Activated CD4-positive, alpha-beta T cell treated with anti-CD3 and anti-CD28 coated beads for 24 hours (primary cell): ENCODE measurements at places on chromosomes 3 and 15.

GRCh38 chr3:30548600-30548999, 57.8 kb upstream of the TGFBR2 start:
- DNase-seq: peak; percentile 13

- no peak for DNase-seq
These were observed 522.8 kb downstream of the CADM2 start for GRCh38 chr3:85481411-85482212.

GRCh38 chr3:48338635-48339034, 5.2 kb upstream of the SPINK8 start:
- DNase-seq: no peak

- DNase-seq: no peak
These were observed 44.6 kb upstream of the VILL start for GRCh38 chr3:37945807-37946530.

DNA sequence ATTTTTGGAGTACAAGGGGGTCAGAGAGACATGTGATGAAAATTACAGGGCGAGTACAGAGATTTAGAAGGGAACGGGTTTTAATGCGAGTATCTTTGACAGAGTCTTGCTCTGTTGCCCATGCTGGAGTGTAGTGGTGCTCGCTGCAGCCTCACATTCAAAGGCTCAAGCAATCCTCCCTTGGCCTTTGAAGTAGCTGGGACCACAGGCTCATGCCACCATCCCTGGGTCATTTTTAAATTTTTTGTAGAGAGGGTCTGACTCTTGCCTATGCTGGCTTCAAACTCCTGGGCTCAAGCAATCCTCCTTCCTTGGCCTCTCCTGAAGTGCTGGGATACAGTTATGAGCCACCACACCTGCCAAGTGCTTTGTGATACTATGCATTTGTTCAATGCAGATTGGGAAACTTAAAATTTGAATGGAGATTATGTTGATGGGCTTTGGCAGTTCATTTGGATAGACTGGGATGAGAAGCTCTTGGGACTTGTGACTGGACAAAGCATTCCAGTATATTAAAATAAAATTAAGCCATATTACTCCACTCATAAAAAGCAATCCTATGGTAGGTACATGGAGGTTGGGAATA, 4.0 kb upstream of the LMLN start:
- DNase-seq: no peak

- DNase-seq: no peak
These were observed 46.8 kb downstream of the NME9 start for GRCh38 chr3:138282836-138283235.

GRCh38 chr15:60591496-60592370, 112.8 kb upstream of the ICE2 start:
- DNase-seq: no peak
